Muscle of back (tissue), 13 donors: ENCODE measurements at places on chromosomes 2 and 18. TPM values are rescaled to one million over a fixed set of nuclear protein-coding genes. Genes with fewer than 3 reads are reported as not detected.

ZNF396 gene
- polyA plus RNA-seq: 0.78 TPM

XIRP2 gene
- 51.3 TPM for polyA plus RNA-seq

OTX1 gene
- polyA plus RNA-seq: not detected

TLX2 gene
- polyA plus RNA-seq: not detected

CD8B2 gene
- polyA plus RNA-seq: 0.12 TPM

ASXL3 gene
- polyA plus RNA-seq: 4.4 TPM

DYNAP gene
- not detected for polyA plus RNA-seq

NT5DC4 gene
- not detected for polyA plus RNA-seq

NEURL3 gene
- polyA plus RNA-seq: 0.32 TPM

ASIC4 gene
- polyA plus RNA-seq: 0.70 TPM

NEMP2 gene
- 7.5 TPM for polyA plus RNA-seq

DOK6 gene
- polyA plus RNA-seq: 3.4 TPM

TANC1 gene
- polyA plus RNA-seq: 13.8 TPM

TNS1 gene
- polyA plus RNA-seq: 121 TPM

EIF2AK3 gene
- 16.7 TPM for polyA plus RNA-seq

EPG5 gene
- 14.6 TPM for polyA plus RNA-seq

GCG gene
- polyA plus RNA-seq: 52.4 TPM

IL1A gene
- polyA plus RNA-seq: not detected

PDE1A gene
- 16.5 TPM for polyA plus RNA-seq

GRB14 gene
- 1.6 TPM for polyA plus RNA-seq

ARHGAP15 gene
- 11.2 TPM for polyA plus RNA-seq

RAX gene
- polyA plus RNA-seq: not detected

IL1RL1 gene
- polyA plus RNA-seq: 0.90 TPM

CYBRD1 gene
- polyA plus RNA-seq: 116 TPM

GDF7 gene
- 0.25 TPM for polyA plus RNA-seq

C2orf49 gene
- polyA plus RNA-seq: 16.2 TPM
